ENCODE measurements at places on chromosomes 7 and 10.

DNA sequence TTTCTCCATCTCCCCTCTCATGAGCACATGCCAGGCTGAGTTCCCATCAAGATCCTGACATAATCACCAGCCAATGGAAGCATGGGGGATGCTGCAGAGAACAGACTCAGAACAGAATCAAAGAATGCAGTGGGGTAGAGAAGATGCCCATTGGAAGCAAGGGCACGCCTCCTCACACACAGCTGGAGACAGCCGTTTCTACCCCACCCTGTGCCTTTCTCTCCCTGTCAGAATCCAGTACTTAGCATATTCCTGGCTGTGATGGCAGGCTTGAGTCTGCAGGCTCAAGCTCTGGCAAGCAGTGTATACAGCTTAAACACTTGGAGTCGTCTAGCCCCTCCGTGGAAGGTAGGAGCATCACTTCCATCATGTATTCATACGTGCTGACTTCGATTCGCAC is 867.9 kb downstream of the NRG3 start:
- DNase-seq: no peak

DNA sequence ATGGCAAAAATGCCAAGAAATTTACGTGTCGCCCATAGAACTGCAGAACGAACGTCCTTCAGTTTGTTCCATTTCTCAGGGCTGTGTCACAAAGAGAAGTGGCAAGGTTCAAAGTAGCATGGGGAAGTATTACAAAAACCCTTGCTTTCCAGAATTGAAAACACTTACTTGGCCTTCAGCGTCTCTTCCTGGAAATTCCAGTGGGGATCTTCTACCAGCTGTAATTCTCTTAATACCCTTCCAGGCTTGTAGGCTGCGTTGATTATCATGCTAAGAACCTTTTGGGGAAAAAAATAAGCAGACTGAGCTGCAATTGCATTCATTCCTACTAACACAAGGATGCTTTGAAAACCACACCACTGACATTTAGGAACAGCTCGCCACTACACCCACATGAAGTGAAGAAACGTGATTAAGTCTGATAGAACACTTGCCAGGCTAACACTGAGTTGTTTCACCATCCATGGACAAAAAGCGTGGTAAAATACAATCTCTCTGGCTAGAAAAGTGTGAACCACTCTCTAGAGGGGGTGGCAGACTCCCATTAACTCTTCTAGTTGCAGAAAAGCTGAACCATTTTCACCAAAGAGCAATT is 222.3 kb downstream of the SFMBT2 start:
- no peak for DNase-seq

GRCh38 chr7:67033251-67033650 is 36.6 kb downstream of the TYW1 start:
- no peak for DNase-seq

- no peak for DNase-seq
These were observed 1.7 kb downstream of the TES start for GRCh38 chr7:116211913-116212596.

DNA sequence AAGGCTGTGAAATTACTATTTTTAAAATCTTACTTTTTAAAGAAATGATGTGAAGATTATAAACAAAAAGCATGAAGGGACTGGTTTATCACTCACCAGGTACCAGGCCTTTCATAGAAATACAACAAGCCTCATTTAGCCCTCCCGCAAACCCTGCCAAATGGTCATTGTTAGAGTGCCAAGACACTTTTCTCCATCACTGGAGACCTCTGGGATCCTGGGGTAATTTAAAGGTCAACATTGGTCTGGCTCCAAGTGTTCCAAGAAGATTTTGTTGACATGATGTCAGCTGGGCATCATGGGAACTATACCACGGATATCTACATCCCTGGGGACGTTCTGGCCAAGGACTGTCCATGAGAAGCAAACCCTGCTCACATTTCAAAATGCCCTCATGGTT is 138.0 kb upstream of the FRMD4A start:
- DNase-seq: no peak

DNA sequence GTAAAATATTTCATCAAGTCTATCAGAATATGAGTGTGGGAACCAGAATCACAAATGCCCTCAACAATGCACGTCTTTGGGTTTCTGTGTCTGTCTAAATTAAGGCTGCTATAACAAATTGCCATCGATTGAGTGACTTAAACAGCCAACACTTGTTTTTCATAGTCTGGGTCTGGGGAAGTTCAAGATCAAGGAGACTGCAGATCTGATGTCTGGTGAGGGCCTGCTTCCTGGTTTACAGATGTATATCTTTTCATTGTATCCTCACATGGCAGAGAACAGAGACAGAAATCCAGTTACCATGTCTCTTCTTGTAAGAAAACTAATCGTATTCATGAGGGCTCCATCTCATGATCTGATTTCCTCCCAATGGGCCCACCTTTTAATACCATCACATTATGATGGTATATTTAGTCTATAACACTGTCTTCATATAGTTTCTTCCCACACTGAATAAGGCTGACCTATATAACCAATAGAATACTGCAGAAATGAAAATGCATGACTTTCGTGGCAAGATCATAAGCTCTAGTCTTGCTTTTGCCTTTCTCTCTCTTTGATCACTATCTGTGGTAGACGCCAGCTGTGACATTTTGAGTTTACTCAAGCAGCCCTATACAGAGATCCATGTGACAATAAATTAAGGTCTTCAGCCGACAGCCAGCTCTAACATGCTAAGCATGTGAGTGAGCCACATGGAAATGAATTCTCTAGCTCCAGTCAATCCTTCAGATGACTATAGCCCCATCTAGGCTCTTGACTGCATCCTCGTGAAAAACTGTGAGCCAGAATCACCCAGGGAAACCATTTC is 51.9 kb downstream of the THSD7A start:
- DNase-seq: no peak

DNA sequence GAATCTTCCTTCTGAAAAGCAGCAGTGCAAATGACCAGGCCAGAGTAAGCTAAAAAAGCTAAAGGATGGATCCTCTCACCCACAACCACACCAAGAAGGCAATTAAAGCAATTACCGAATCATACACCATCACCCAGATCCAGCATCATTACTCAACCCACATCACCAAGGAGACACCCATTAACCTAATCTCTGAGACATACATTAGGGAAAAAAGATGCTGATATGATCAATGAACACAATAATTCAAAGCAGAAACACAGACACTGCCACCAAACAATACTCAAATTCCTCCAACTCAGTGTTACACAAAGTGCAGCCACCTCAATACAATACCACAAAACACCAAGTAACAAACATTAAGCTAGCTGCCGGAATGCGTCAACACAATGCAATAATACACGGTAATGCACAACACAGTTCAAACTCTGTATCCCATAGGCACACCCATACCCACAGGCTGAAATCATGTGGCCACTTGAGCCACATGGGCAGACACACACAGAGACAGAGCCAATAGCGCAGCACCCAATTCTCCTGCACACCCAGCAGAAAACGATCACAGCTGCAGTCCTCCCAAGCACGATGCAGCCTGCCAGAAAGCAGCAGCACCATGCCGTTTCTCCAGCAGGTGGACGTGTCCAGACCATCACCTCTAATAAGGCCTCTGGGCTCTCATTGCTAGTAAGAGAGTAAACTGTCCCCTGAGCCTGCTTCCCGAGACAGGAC is 21.5 kb downstream of the PAX2 start:
- no peak for DNase-seq

DNA sequence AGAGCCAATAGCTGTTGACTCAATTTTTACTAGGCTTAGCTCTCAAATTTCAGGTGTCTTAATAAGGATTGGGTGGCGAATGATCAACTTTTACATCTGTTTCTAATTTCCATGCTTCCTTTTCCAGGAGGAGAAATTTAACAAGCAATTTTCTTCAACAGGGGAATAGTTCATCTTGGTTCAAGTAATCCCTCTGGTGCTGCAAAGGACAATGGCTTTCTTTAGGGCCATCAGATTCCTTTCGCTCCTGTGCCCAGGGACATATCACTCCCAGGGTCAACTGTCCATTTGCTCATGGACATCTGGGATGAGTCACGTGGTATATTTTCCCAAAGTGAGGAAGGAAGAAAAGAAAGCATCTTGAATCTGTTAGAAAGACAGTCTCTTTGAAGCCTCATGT is 313.3 kb downstream of the FRMD4A start:
- no peak for DNase-seq

DNA sequence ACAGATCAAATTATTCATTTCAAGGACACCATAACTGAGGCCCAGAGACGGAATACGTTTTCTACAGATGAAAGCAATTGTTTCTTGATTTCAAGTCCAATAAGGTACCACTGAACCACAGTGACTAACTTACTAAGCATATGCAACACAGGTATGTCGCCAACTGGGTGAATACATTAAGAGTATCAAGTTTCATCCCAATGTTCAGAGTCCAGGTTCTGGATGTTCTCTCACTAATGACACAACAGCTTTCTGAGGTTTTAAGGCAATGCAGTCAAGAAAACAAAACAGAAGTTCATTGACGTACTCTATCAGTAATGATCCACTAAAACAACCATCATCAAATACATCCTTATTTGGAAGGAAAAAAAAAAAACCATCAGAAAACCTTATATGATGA is 35.8 kb downstream of the NSUN6 start:
- DNase-seq: no peak
